H9 (cell line): ENCODE measurements at places on chromosomes 5 and 9. TPM values are rescaled to one million over a fixed set of nuclear protein-coding genes. Genes with fewer than 3 reads are reported as not detected.

Gene FRMD3
- 0.48 and 0.55 TPM in 2 replicates for total RNA-seq

DNA sequence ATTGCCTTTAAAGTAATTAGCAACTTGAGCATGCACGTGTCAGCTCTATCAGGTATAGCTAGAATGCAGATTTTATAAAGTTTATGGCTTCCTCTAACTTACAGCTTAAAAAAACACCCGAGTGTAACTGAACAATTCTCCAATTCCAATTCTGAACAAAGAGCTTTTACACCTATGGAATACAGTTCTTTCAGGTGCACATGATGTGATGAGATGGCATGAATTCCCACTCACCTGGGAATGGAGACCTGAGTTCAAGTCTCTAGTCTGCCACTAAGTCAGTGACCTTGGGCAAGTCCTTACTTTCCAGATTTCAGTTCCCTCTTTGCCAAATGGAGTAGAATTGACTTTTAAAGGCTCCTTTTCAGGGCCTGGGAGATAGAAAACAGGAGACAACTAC is 1.8 kb downstream of the ZFAND5 start:
- H3K4me3 ChIP-seq: peak overlapping the region; percentile 85
- H3K36me3 ChIP-seq: peaks cover 58% of the 10 kb centered on the region
- no peaks in the 10 kb centered on the region for H3K4me1 ChIP-seq
- no peak overlapping the region for H3K27ac ChIP-seq

- H3K4me1 ChIP-seq: peaks cover 2% of the 10 kb centered on the region; the same call in 1 of the 2 replicates
- H3K4me3 ChIP-seq: no peak overlapping the region
- H3K27me3 ChIP-seq: no peaks in the 10 kb centered on the region
- DNase-seq: no peak
These were observed 740.2 kb downstream of the TLR4 start for GRCh38 chr9:118444403-118444802.

Gene CARTPT
- not detected in 2 replicates for total RNA-seq

Gene ZNF189
- total RNA-seq: 14.9 and 15.8 TPM in 2 replicates

- H3K4me1 ChIP-seq: no peaks in the 10 kb centered on the region
- no peaks in the 10 kb centered on the region for H3K27me3 ChIP-seq
- DNase-seq: no peak
- no peak overlapping the region for H3K27ac ChIP-seq
These were observed 20.7 kb downstream of the IFNE start for GRCh38 chr9:21461377-21461776.

DNA sequence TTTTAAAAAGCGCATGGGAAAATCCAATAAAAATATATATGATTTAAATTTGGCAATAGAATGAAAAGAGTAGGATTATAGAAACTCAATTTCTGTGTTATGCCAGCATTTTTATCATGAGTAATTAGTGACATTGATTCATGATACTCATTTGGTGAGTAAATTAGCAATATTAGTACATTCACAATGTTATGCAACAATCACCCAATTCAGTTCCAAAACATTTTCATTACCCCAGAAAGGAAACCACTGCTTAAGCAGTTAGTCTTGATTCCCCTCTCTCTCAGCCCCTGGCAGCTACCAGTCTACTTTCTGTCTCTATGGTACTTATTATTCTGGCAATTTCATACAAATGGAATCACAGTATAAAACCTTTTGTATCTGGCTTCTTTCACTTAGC is 27.0 kb downstream of the OSMR start:
- no peak overlapping the region for H3K4me3 ChIP-seq
- H3K27ac ChIP-seq: no peak overlapping the region
- no peaks in the 10 kb centered on the region for H3K27me3 ChIP-seq
- DNase-seq: no peak

Gene SH2D3C
- 1.3 and 1.7 TPM in 2 replicates for total RNA-seq
